ENCODE measurements at places on chromosomes 2 and 18.

DNA sequence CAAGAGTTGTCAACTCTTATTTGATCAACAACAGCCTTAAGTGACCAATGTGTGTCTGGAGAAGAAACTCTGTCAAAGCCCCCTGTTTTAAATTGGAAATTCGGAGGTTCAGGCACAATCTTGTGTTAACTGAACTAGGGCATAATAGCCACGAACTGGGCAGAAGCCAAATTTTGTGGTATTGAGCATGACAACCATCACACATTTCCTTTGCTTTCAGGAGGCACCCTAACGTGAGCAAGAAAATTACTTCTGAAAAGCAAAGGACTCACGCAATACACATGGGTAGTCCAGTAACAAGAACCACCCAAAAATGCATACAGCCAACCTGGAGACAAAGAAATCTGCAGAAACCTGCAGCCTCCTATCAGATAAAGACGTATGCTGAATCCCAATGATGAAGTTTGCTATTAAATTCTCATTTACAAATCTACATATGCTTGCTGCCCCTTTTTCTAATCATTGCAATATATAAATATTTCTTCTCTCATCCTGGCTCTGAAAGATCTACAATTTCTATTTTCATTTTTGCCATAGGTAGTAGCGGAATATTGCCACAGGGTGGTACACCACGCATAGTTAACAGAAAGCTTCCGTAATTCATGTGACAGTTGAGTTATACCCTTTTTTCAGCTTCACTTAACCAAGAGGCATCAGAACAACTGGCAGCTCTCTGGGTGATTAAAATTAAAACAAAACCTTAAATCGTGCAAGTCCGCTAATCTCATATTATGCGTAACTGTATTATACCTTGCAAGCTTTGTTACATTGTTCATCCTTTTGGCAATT lies 495.8 kb downstream of the NRXN1 start:
- no peak for DNase-seq

DNA sequence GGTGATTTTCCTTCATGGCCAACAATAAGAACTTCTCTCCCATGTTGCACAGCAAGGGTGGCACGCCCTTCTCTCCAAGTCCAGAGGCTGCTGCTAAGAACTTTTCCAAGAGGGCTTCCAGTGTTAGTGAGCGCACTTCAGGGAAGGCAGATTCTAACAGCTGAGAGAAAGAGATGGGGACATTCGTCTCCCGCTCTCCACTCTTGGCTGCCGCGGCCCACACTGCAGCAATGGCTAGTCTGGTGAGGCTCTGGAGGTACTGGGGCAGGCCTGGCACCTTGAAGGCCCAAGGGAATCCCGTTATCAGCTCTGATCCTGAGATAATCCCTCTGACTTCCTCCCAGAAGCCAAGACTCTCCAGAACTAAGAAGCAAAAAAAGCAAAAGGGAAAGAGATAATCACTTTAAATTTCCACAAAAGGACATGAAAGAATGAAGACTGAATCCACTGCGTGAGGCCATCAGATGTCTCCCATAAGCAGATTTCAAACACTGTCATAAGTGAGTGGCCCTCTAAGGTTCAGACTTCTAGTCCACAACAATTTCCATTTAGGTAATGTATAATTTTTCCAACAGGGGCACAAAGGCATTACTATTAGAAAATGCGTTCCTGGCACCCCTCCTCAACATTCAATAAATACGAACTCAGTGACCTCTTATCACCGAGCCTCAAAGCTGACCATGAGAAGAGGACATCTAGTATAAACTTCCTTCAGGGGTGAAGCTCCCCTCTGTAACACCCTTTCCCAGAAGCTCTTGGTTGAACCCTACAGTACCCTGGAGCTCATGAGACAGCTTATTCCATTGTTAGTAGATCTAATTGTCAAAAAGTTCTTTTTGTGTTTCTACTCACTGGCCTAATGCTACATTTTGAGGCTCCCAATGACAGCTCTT lies 66.7 kb upstream of the ZFP36L2 start:
- no peak for DNase-seq

DNA sequence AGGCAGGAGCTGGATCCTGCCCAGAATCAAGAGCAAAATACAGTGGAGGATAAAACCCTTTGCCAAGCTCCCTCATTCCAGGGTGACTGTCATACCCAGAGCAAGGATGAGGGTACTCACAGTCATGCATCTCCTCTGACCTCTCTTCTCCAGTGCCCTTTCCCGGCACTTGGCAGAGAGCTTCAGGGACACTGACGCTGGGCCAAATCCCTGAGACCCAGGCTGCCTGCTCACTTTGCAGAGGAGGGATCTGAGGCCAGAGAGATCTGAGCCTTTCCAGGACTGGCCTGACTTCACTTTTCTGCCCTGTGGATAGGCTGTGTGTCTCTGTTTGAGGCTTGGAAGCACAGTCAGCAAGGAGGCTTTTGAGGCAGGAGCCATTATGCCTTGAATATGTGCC lies 330.0 kb downstream of the CELF4 start:
- DNase-seq: no peak

- DNase-seq: no peak
Measured at GRCh38 chr2:33316328-33316727, 160.1 kb upstream of the RASGRP3 start.

GRCh38 chr2:104702031-104702850 lies 151.7 kb upstream of the POU3F3 start:
- DNase-seq: no peak

DNA sequence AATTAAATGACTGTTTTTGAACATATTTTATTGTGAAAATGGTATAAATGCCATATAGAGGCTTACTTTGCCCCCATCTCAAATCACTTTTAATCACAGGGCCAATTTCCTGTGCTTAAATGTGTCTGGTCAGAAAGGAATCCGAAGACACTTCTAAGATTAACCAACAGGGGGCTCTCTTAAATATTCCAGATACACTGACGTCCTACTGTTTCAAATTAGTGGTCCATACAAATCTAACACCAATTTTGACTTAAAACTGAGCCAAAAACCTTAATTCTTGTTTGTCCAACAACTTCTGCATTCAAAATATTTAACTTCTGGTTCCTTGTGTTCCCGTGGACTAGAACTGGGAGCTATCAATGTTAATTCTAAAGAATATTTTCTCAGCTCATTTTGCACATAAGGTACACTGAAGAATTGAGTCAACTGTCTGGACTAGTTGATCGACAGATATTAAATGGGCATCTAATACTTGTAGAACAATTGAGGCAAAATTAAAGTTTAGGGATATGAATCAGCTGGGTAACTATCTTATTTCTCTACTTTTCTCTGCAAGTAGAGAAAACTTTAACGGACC lies 557.5 kb downstream of the ARHGAP15 start:
- no peak for DNase-seq

- no peak for DNase-seq
Measured at GRCh38 chr2:226788064-226788463, 11.6 kb downstream of the IRS1 start.

- no peak for DNase-seq
Measured at GRCh38 chr2:175559613-175560012, 378.1 kb upstream of the ATP5MC3 start.

- DNase-seq: no peak
Measured at GRCh38 chr2:7707723-7708122, 790.5 kb downstream of the RNF144A start.

GRCh38 chr2:182559623-182560022 lies 132.8 kb upstream of the PDE1A start:
- DNase-seq: no peak

GRCh38 chr2:237862528-237862895 lies 3.1 kb downstream of the RAMP1 start:
- DNase-seq: no peak

GRCh38 chr2:119011162-119011909 lies 69.3 kb downstream of the MARCO start:
- no peak for DNase-seq

DNA sequence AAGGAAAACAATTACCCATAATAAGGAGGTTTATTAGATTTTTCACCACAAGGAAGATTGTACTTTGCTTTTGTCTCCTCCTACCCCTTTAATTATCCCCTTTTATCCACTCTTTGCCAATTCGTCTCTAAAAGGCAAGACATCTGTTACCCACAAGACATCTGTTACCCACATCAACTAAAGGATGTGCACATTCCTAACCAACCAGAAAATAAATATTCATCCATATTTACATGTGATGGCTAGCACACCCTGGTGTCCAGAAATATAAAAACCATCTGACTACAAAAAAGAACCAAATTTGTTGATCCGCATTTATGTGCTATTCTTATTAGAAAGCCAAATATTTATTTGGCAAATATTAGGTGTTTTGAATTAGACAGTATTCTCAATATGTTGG lies 35.7 kb downstream of the ACVR1C start:
- no peak for DNase-seq

GRCh38 chr2:74507926-74508520 lies 528 bp upstream of the PCGF1 start:
- no peak for DNase-seq

GRCh38 chr18:24582771-24583170 lies 122.3 kb downstream of the HRH4 start:
- no peak for DNase-seq

DNA sequence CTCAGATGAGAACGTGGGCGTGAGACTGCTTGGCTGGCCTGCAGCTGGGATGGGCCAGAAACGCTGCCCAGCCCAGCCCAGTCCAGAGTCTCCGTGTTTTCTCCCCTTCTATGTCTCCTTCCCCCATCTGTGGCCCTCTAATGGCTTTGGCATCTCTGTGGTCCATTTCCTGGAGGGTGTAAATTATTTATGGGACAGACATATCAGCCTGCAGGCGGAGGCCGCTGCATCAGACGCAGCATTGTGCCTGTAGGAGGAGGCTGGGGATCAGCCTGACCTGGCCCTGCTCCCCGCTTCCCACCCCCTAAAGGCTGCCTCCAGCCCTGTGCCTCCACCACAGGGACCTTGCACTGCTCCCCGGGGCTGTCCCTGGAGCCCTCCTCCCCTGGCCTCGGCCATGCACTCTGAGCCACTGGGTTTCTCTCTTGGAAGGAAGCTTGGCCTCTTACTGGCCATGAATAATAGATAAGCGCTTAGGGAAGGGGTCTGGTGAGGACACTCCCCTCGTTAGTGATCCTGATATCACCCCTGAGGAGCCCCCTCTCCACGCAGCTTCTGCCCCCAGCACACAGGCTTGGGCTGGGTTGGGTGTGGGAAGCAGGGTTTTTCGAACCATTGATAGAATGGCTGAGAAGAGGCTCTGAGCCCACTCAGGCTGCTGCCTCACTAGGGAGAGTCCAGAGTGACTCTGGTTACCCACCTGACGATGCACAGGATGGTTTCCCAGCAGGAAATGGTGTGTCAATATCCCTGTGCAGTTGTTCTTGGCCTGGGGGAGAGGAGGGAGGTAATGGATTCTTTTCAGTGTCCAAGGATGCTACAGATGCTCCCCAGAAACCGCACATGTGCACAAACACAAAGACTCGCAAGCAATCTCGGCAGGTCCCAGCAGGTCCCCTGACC lies 185.5 kb downstream of the MYCN start:
- DNase-seq: no peak

DNA sequence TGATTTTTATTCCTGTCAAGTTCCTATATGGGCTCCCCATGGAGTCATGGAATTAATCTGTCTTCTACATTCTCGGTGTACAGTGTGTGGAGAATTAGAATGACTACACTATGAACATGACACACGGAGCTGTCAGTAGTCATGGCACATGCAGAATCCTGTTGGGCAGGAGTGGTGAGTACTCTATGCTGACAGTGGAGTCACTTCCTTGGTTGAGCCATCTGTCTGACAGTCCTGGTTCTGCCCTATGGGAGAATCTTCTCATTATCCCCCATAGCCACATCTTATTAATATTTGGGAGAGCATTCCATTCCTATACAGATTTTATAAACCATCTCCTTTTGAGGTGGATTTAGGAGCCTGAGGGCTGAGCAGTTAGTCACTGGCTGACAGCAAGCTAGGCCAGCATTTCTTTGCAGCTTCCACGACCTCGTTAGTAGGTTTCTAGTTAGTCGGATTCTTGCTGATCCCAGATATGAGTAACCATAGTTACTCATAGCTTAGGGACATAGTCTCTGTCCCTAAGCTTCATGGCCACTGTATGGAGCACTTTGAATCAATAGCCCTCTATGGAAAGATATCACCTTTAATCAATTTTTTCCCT lies 90.6 kb downstream of the MDH1 start:
- DNase-seq: no peak

DNA sequence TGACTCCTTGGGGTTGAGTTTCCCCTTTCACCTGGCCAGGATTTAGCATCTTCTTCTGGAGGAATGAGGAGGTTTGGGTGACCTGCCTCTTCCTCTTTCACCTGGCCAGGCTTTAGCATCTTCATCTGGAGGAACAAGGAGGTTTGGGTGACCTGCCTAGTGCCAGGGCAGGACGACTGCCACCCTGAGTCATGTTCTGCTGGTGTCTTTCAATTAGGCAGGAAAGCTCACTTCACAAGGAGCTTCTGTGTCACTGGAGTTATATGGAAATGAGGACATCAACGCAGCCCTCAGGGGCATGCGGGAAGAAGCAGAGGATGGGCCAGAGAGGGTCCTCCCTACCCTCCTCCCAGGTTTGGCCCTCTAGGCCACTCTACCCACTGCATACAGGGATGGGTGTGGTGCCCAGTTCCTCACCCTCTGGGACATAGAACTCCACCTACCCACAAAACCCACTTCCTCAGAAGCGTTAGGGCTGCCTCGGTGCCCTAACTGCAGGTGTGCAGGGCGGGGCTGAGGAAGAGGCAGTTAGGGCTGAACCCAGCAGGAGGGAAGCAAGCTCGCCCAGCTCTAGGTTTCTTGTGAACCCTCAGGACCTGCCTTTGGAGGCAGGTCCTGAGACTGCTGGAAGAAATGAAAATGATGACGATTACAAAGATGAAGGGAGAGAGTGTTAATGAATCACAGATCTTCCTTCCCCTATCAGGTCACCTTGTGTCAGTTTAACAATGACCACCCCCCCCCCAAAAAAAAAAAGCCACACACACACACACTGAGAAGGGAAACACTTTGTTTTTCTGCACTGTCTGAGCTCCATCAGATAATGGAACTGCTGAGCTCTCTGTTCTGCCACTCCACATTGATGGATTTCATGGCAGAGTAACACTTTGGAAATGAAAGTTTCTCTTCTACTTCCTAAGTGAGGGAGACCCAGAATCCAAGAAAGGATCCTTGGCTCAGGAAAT lies 71.0 kb downstream of the ARL4C start:
- DNase-seq: peak; percentile 50

- DNase-seq: no peak
Measured at GRCh38 chr18:79888016-79888415, 63.4 kb downstream of the SLC66A2 start.

DNA sequence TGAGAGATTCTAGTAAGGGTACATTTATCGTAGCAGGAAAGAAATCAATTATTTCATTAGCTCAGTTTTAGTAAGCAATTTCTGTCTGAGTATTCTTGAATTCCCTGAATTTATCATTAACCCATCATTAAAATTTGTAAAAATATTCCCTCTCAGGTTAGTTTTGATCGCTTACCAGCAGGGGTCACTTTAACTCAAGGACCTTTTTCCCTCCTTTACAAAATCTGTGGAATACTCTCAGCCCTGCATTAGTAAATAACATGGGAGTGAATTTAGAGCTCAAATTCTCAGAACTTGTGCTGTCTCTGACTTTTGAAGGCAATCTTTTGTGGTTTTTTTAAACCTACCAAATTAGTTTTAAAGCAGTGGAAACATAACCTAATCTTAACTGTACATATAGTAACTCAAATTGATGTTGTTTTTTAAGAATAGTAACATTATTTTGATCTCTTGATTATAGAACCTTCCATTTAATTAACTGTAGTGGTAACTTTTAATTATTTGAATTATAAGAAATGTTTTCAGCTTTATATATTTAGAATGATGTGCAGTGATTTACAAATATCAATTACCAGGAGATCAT lies 97.2 kb downstream of the AGPS start:
- DNase-seq: no peak

Data from stimulated activated CD4-positive, alpha-beta T cell treated with anti-CD3 and anti-CD28 coated beads, Interleukin-2, amount 100 ng/mL, for 24 hours (primary cell).